ENCODE measurements at places on chromosomes 6 and 20. TPM values are rescaled to one million over a fixed set of nuclear protein-coding genes. Genes with fewer than 3 reads are reported as not detected.

The ATP9A gene
- 12.2 TPM for total RNA-seq

The HCRTR2 gene
- not detected for total RNA-seq

The NKX2-4 gene
- total RNA-seq = not detected

The TP53RK gene
- 12.7 TPM for total RNA-seq

The LHFPL5 gene
- 0.09 TPM for total RNA-seq

The OR12D3 gene
- total RNA-seq = not detected

The FILIP1 gene
- 0.25 TPM for total RNA-seq

The GJA10 gene
- total RNA-seq = not detected
